ENCODE measurements at places on chromosomes 11 and 22.

DNA sequence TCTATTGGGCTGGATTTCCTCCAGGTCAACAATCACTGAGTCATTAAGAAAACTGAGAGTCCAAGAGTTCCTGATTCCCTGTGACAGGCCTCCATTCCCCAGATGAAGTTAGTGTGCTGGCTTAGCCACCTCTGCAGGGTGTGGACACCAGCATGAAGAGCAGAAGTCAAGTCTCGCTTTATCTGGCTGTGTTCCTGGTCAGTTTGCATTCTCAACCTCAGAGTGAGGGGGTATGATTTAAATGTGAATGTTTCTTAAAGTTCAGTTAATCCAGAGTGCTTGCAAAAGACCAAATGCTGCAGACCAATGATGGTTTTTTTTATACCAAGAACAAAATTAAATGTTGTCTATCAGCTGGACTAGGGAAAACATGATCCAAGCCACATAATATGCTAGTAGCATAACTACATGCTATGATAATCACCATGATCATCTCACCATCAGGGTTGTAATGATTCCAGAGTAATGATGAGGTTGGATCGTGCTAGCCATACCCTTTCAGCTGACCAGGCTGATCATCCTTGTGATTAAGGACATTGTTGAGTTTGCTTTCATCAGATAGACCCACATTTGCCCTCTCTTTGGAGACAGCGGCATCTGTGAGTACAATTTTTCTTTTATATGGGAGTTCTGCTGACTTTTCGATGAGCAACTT lies 145.8 kb upstream of the ARHGAP20 start:
- DNase-seq = peak; percentile 98

DNA sequence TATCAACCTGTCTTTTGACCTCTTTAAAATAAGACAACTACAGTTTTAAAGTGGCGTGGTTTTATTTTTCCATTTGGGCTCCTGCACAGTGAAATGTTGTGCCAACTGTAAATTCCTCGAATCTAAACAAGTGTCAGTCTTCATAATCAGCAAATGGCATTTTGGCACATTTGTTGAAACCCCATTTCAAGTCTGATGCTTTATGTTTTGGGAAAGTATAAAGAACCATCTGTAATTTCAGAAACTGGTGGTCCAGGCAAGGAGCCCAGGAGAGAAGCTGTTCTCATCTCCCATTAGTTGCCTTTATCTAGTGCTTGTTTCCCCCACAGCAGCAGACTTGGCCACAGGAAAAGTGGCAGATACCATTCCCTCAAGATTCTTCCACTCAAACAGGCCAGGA lies 32.7 kb downstream of the VWA5A start:
- no peak for DNase-seq

DNA sequence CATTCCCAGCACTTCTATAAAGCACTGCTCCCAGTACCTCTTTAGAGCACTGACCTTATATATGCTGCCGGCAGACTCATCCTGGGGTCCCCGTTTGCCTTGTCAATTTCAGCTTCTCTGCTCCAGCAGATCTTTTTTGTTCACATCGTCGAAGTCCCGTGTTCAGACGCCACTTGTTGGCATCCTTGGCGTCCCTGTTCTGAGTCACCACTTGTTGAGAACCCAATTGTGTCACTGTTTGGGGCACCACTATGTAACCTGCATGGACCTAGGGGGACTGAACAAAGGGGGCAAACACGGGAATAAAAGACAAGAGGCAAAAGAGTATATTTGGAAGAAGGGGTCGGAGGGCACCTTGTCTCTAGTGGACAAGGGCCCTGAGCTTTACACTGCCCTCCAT lies 25.5 kb downstream of the OR10A6 start:
- DNase-seq = no peak

DNA sequence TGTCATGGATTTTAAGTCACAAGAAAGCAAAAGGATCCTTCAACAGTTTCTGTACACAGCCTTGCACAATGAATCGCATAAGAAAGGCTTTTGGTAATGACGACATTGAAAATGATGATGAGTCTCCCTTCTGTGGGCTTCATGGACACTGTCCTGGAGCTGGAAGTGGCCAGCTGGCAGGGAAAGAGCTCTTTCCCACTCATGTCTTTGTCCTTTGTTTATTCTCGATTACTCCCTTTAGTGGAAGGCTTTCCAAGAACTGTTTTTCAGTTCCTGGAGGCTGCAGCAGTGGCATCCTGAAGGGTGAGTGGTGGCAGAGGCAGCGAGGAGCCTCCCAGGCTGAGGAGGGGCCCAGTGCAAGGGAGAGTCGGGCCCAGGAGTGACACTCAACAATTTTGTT lies 505.2 kb downstream of the NTM start:
- no peak for DNase-seq

DNA sequence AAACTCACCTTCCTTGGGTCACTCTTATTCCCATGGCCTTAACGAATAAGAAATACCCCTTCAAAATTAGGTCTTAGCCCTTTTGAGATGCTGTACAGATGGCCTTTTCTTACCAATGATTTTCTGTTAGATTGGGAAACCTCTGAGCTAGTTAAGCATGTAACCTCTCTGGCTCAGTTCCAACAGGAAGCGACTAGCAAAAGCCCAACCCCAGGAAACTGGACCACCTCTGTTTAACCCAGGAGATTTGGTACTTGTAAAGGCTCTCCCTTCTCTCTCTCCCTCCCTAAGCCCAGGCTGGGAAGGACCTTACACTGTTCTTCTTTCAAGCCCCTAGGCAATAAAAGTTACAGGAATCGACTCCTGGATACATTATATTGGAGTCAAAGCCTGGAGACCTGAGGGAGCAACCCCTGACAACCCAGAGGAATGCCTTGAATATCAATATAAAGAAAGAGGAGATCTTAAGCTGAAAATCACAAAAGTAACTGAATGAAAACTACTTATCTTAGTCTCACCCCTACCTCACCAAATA lies 11.7 kb downstream of the APIP start:
- no peak for DNase-seq

DNA sequence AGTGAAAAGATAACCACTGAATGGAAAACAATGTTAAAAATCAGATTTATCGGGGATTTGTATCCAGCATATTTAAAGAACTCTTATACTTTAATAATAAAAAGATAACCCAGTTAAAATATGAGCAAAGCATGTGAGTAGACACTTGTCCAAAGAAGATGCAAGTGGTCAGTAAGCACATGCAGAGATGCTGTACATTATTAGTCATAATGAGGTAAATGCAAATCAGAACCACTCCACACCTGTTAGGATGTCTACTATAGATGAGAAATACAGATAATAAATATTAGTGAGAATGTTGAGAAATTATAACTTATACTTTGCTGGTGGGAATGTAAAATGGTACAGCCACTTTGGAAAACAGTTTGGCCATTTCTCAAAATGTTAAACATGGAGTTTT lies 28.0 kb downstream of the QSER1 start:
- DNase-seq = no peak

DNA sequence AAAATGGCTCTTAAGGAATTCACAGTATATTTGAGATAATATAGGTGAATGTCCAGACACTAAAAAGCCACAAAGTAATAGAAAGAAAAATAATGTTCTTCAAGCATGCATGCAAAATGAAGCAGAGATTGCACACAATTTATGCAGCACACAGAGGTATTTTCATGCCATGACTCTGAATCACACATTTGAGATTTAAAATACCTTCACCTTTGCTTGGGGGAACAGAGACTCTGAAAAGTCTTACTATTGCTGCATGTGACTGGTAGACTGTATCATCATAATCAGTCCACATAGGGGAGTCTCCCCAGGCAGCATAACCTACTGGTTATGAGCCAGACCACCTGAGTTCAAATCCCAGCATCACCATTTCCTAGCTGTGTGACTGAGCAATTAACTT lies 96.2 kb downstream of the RCN1 start:
- DNase-seq = no peak

DNA sequence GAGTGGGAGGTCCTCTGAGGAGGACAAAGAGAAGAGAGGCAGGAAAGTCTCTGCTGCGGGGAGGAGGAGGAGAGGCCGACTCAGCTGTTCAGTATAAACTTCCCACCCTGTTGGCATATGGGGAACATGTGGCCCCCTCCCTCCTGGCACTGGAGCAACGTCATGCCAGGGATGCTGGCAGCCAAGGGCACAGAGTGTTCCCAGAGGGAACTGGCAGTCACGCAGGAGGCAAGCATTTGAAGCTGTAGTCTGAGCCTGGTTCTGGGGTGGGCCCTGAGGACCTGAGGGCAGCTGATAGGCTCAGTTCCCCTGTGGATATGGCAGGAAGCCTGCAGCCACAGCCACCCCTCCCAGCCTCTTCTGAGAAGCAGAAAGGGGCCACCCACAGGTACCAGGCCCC lies 67.1 kb upstream of the TSPAN18 start:
- DNase-seq = no peak

DNA sequence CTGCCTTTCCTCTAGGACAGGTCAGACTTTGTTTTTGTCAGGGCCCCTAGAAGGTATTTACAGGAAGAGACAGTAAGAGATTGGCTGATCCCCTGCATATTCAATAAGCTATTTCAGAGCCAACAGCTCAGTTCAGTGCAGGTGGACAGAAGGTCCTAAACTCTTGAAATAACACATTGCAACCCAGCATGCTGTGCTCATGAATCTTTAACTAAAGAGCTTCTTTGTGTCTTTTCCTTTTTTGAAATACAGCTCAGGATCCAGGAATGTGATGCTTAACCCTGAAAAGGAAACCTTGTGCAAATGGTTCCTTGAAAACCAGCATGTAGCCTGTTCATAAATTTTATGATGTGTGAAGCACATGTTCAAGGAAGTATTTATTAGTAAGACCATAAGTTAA lies 43.9 kb downstream of the BBOX1 start:
- DNase-seq = no peak

- no peak for DNase-seq
Observed at GRCh38 chr11:134506046-134506445, 94.0 kb upstream of the B3GAT1 start.

DNA sequence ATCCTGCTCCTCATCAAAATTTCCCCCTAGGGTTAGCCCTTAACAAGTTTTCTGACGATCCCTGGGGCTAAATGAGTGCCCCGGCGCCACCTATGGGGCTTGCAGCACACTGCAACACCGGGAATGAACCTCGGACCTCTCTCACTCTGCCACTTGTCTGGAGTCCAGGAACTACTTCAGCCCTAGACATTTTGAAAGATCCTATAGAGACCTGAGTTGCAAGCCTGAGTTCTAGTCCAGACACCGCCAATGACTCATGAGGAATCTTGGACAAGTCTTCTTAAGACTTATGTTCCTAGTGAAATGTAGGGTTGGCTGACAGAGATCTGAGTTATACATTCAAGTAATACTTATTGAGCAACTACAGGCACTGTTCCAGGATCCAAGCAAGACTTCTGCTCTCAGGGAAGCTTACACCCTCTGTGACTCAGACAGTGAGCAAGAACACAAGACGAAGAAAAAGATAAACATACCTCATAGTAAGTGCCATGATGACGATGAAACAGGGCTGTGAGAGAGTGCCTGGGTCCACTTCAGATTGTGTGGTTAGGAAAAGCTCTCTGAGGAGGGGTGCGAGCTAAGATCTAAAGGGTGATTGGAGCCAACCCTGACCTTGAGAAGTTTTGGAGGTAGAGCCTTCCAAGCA lies 10.2 kb upstream of the STK33 start:
- peak; percentile 100 for DNase-seq

GRCh38 chr11:111734101-111734953 lies 31.9 kb downstream of the PPP2R1B start:
- DNase-seq = no peak

GRCh38 chr11:2481253-2481652 lies 36.4 kb downstream of the KCNQ1 start:
- DNase-seq = no peak

- no peak for DNase-seq
Observed at GRCh38 chr11:116172156-116172555, 600.6 kb downstream of the BUD13 start.

GRCh38 chr22:46842606-46843005 lies 80.2 kb downstream of the TBC1D22A start:
- no peak for DNase-seq

- no peak for DNase-seq
Observed at GRCh38 chr22:24601217-24602104, 1.5 kb upstream of the GGT1 start.

DNA sequence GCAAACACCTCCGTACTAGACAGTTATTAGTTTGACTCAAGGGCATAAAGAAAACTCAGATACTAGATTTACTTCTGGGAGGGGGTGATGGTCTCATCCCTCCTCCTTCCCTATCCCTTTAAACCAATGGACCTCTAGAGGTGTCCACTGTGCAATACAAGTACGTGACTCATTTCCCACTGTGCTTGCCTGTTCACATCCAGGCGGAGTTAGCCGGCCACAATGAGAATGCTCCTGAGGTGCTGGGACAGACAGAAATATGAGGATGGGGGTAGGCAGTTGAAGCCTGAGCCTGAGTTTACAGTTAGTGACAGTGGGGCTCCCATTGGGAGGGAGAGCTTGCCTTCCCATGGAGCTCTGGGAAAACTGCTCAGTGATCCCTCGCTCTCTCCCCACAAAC lies 8.4 kb upstream of the PMM1 start:
- peak; percentile 80 for DNase-seq

DNA sequence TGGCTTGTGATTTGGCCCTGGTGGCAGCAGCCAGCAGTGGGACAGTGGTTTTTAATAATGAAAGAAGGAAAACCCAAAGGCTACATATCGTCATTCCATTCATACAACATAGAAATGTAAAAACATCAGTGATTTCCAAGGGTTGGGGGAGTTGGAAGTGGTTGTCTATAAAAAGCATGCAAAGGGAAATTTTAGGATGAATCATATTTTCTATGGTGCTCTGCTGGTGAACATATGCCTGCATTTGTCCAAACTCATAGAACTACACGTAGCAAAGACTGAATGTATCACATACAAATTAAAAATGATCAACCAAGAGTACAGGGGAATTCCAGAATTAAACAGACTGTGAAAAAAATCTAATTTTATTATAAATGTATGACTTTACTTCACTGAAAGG lies 11.1 kb downstream of the OR5B3 start:
- DNase-seq = no peak

DNA sequence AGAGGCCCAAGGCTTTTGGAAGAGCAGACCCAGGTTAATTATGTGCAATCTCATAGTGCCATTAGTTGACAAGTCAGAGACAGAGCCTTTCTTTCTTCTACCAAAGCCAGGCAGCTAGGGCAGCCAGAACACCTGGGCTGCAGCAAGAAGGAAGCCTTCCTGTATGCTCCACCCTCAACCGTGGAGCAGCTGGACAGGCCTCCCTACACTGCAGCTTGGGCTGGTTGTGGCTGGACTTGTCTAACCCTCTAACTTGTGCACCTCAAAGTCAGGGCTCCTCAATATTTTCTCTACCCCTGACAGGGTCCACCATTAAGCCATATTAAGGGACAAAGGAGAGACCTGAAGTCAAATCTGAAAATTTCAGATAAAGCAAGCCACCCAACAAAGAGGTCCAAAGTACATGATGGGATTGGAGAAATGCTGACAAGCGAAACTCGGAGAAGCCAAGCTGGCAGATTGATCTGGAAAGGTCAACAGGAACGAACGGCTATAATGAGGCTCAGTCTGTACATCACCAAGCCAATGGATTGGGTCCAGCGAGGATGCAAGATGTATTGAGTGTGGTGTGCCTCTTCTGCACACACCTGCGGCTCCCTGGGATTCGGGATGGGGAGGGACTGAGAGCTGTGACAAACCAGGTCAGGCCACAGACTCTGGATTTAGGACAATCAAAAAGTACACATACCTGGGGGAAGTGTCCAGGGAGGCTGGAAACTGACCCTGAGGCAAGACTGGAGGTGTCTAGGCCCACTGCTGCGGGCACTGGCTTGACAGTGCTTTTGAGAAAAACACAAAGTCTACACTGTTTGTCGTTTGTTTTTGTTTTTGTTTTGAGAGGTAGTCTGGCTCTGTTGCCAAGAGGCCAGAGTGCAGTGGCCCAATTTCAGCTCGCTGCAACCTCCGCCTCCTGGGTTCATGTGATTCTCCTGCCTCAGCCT lies 11.7 kb upstream of the SLC43A3 start:
- no peak for DNase-seq

- DNase-seq = peak; percentile 42
Observed at GRCh38 chr22:19970479-19971275, 29.1 kb upstream of the TXNRD2 start.

All from amniotic epithelial cell (primary cell).